ENCODE measurements at places on chromosomes 1 and 21.

DNA sequence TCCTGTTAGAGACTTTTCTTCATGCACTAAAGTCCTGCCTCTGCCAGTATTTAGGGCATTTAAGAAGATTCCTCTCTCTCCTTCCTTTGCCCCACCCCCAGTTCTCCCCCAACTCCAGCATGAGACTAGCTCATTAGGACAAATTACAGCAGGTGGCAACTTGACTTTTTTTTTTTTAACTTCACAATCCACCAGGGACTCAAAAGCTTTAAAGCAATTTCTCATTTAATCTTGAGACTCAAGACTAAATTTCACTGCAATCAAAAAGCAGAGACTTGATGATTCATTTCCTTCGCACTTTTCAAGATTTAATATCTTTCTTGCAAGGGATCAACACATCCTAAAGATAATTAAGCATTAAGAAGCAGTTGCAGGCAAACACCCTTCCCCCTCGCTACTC is 74.9 kb downstream of the WLS start:
- no peak for DNase-seq

DNA sequence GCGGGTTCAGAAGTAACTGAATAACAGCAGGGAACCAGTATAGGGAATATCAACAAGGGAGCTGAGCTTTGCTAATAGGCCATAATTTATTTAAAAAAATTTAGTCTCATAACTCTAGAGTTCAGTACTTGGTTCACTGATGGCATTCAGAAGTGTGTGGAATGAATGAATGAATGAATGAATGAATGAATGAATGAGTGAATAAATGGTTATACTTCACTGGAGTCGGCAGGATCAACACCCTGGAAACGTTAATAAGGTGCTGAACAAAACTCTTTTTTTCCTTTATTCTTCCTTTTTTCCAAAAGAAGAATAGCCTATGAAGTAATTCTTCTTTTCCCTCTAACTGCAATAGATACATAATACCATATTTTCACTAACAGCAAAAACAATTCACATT is 129.3 kb downstream of the SIM2 start:
- no peak for DNase-seq

DNA sequence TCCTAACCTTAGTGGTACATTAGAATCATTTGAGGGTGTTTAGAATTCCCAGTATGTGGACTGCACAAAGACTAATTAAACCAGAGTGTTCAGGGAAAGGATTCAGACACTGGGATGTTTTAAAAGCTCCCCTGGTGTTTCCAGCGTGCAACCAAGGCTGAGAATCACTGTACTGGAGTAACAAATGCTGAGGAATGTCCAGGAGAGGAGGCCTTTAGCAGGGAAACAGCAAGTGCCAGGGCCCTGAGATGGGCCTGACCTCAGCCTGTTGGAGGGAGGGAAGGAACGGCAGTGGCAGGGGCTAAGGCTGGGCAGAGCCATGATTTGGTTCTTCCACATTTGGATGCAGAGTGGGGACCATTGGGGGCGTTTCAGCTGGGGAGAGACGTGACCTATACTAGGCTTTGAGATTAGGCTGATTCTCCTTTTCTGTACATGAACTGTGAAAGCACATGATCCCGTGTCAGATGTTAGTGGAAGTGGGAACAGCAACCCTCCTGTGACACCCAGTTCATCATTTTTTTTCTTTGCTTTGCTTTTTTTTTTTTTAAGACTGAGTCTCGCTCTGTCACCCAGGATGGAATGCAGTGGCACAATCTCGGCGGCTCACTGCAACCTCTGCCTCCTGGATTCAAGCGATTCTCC is 49.3 kb downstream of the KANK4 start:
- DNase-seq: no peak

- DNase-seq: no peak
Observed at GRCh38 chr1:221740993-221741702, 741 bp downstream of the DUSP10 start.

- no peak for DNase-seq
Observed at GRCh38 chr1:51516649-51517158, 2.4 kb downstream of the EPS15 start.

- DNase-seq: no peak
Observed at GRCh38 chr1:207454046-207454964, at the start of gene CR2. CR2 (plus strand) TSS chr1:207454328; CDS start chr1:207454419, 91 bp downstream.

GRCh38 chr1:234923626-234924025 is 205.0 kb downstream of the TOMM20 start:
- no peak for DNase-seq

DNA sequence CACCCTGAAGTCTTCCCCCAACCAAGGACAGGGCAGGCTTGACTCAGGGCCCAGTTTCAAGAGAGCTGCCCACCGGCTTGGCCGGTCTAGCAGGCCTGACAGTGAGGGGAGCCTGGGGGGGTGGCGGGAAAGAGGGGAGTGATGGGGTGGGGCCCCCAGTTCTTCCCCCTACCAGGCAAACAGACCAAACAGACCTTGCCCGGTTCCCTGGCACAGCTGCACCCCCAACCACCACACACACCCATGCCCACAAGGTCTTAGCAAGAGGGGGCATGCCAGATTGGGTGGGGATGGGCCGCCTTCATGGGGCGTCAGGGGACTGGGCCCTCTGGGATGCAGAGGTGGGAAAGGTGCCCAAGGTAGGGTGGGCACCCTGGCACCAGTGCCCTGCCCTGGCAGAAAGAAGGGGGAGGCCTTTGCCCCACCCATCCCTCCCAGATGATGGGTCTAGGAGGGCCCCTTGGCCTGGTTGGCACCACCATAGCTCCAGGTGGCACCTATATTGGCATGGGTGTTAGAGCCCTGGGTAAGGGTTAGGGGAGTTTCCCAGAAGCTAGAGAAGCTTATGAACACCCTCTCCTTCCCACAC is 8.9 kb downstream of the ZBTB7B start:
- DNase-seq: no peak

GRCh38 chr1:16975211-16975610 is 5.2 kb downstream of the MFAP2 start:
- no peak for DNase-seq

DNA sequence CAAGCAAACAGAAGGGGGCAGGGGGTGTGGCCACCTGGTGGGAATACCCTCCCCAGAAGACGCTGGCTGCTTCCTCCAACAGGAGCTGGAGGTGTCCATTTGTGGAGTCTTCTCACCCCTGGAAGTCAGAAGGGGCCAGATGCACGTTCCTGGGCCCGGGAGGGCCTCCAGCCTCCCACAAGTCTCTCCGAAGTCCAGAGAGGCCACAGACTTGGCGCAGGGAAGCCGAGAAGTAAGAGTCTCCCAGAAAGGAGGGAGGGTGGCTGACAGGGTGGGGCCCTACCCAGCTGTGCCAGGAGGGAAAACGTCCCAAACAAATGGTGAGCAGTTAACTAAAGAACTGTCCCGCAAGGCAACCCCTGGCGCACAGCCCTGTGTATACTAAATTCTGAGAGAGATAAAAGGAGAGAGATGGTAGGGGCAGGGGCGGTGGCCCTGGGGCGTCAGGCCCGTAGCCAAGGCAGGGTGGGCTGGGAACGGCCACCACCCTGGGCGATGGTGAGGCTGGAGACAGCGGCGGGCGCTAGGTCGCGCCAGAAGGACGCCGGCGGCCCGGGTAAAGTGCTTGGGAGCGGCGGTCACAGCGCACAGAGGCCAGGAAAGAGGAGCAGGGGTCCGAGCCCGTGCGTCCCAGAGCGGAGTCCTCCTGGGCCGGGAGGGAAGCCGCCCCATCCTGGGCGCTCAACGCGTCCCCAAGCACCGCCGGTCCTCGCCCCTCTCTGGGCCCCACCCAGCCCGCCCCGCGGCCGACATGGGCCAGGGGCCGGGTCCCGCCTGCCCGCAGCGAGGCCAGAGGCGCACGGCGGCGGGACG is 1.2 kb downstream of the CHD5 start:
- no peak for DNase-seq

DNA sequence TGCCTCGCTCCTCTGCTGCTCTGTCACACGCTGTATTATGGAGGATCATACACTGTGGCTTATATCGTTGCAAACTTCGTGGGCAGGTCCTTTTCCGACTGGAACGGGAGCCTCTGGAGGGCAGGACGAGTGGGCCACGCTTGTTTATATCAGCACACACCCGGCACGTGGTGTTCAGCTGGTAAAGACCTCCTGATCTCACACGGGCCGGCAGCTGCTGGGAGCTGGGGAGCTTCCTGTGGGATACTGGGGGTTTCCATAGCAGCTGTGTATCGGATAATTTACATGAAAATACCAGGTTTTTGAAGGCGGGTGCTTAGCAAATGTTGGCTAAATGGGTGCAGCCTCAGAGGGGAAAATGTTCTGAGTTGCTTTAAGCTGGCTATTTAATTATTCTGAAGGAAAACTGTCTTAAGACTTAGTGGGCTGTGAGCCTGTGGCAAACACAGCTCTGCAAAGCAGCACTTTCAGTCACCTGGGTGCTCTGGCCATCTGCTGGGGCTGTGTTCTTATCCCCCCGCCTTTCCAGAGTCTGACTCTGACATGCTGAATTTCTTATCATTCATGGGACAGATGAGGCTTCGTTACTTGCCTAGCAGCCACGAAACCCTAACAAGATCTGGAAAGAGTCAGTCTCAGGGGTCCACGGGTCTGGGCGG is 103.6 kb upstream of the GCLM start:
- DNase-seq: no peak

DNA sequence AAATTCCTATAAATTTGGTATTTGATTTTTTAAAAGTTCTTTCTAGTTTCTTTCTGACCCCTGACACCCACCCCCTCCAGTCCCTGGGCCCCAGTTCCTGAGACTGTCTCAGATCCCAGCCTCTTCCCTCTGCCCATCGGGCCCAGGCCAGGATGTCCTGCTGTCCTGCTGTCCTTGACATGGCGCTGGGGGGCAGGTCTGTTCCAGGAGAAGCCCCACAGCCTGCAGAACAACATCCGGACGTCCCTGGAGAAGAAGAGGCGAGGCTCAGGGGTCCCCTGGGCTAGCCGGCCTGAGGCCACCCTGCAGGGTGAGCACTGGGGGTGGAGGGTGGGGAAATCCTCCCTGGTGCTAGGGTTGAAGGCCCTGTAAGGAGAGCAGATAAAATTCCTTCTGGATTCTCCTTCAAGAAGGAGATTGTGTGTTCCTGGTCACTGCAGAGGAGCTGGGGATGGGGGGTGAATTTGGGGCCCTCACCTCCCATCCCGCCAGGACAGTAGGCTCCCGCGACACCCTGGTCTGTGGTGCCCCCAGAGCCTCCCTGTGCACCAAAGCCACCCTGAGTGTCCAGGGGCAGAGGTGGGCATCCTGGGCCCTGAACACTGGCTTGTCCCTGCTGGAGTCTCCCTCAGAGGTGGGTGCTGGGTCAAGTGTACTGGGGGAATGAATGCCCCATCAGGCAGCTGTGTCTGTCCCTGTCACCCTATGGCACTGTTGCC is 45.0 kb downstream of the DISP3 start:
- no peak for DNase-seq

Data from non-pigmented ciliary epithelial cell (primary cell).